Immature natural killer cell (primary cell): ENCODE measurements at places on chromosomes 6 and 20.

DNA sequence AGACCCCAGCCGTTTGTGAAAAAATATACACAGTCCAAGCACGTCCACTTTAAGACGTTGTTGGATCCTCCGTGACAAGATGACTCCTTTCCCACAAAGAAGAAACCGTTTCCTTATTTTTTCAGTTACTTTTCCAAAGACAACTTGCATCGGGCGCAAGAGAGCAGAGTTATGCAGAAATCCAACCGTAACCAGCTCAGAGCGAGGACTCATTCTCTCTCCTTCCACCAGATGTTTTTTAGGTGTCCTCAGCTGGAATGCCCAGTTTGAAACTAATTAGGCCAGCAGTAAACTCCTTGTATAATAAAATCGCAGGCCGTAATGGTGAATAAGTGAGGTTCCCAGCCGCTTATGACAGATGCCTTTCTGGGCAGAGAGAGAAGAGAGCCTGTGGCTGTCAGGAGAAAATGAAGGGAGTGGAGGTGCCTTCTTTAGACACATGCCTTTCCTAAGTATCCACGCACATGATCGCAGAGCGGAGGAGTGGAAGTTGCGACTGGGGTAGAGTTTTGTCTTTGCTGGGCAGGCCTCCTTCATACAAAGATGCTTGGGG lies 2.8 kb downstream of the EYA2 start:
- DNase-seq, result no peak

DNA sequence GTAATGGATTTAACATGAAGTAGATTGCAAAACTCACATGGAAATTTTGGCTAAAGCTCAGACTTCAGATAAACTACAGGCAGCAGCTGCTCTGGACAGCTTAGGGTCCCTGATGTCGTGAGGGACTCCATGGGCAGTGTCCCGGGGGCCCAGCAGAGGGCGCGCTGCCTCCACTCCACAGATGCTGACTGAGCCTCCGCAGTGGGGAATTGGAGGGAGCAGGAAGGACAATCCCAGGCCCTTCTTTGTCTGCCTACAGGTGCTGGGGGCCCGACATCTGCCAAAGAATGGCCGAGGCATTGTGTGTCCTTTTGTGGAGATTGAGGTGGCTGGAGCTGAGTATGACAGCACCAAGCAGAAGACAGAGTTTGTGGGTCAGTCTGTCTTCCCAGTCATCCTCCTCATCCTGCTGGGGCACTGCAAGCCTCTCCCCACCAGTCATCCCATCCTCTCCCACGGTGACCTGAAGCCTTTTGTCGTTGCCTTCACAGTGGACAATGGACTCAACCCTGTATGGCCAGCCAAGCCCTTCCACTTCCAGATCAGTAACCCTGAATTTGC lies 35.9 kb downstream of the PLCG1 start:
- DNase-seq, result peak; percentile 47

DNA sequence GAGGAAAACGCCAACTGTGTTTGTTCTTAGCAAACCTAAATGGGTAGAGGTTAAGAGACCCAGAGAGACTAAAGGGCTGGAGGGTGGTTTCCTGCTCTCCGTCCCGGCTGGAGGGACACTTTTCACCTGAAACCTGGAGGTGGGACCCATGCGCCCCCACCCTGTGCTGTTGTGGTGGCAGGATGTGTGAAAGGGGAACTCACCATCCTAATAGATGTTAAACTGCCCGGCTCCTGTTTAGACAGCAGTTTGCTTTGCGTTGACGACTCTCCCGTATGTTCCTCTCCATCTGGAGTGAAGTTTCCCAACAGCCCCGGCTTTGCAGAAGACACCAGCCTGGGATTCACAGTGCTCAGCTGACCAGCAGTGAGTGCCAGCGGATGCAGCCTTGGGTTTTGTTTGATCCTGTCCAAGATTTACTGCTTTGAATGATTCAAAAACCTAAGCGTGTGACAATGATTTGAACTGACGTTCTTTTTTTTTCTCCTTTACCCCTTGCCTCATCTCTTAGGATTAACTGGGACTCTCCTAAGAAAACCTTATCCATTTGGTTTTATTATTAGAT lies 66.0 kb downstream of the CDH4 start:
- DNase-seq, result no peak

DNA sequence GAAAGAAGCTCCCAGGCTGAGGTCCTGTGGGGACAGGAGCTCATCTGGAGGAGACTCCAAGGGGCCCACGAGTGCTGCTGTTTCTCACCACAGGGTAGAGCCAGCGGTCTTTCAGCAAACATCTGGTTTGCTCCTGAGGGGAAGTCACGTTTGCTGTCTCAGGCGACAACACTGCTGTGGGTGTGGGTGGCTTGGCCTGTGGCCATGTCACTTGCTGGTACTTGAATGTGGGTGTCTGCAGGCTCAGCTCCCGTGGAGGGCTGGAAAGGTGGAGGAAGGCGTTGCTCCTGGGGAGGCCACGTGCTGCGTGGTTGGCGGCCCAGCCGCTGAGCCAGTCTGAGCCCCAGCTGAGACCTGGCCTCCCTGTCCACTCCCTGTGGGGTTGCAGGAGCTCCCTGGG lies 52.8 kb upstream of the MPC1 start:
- DNase-seq, result peak; percentile 70

DNA sequence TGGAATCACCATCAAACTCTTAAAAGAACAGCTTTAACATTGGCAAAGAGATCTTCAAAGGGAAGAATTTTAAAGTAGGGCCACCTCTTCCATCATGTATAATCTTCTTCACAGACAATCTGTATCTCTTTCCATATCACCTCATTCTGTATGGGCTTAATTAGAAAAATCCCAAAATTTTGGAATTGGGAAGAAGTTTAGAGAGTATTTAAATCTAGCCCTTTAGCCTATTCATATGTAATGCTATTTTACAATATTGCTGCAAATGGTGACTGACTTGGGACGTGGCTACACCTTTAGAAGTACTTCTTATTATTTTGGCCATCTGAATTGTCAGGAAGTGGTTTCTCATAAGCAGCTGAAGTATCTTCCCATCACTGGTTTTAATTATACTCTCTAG lies 474.3 kb downstream of the RFPL4B start:
- no peak for DNase-seq
